ENCODE measurements at places on chromosomes 7 and 10.

GRCh38 chr7:130144312-130145171 is 60.7 kb downstream of the TMEM209 start:
- no peak for DNase-seq

DNA sequence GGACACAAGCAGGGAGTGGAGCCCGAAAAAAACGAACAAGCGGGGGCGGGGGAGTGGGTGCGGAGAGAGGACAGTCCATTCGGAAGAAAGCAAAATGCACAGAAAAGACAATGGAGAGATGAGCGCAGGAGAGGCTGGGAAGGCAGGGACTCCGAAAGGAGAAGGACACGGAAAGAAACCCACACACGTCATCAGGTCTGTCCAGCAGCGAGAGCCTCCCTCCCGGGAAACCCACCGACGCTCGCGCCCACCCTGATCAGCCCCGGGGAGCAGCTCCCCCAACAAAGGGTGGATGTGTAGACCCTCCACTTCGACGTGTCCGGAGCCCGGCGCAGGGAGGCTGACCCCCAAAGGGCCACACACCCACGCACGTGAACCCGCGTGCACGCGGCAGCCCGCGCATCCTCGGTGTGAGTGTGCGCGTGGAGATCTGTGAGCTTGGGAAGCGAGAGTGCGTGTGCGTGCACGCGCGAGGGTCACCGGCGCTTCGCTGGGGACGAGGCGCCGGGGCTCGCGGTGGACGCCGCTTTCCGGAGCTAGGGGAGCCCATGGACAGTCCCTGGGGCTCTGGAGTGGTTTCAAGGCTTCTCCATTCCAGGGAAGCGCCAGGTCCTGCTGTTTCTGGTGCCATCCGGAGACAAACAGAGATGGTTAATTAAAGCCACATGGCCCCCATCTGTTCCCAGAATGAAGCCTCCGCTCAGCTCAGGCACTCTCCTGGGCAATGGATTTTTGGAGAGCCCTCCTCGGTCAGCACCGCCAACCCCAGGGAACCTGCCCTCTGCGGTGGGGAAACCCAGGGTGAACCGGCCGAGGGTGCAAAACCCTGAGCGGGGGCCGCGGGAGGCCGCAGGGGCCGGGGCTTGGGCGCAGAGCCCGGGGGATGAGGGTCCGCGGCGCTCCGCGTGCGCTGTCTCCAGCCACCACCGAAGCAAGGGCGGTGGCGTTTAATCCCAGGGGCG is 916 bp downstream of the LAMB1 start:
- DNase-seq: no peak

DNA sequence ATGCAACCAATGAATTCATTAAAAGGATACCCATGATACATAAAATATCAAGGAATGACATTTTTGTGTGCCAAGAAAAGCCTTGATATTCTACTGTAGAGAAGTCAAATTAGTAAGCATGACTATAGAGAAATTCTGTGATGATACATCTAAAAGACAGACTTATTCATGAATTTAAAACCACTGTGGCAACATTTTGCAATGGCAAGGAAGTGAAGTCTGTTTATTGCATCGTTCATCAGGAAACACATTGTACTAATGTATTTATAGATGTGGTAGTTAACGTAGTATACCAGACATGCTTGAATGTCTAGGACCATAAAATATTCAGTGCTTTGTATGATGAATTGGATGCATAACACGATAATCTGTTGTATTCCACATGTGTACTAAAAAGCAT is 9.3 kb upstream of the CLEC5A start:
- no peak for DNase-seq

- DNase-seq: no peak
These were observed 9.7 kb downstream of the AHR start for GRCh38 chr7:17307969-17308648.

- DNase-seq: peak; percentile 25
These were observed 860 bp downstream of the SEC31B start for GRCh38 chr10:100518761-100519241.

- no peak for DNase-seq
These were observed 34.3 kb downstream of the AOAH start for GRCh38 chr7:36690041-36690440.

DNA sequence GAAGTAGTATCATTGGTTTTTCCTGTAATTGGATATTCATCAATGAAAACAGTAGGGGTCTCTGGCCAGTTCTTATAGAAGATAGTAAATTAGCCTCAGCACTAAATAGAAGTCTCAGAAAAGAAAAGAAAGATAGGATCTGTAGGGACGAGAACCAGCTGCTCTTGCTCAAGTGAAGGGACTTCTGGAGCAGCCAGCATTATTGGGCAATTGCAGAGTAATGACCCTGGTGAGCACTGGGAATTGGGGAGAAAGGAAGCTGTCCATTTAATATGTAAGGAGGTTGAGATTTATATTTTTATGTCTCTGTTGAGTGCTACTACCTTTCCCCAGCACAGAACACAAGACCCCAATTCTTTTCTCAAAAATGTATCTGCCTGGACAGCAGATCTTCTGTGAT is 61.2 kb upstream of the WNT16 start:
- DNase-seq: no peak

- DNase-seq: no peak
These were observed 12.6 kb downstream of the TMEM176B start for GRCh38 chr7:150787321-150788281.

DNA sequence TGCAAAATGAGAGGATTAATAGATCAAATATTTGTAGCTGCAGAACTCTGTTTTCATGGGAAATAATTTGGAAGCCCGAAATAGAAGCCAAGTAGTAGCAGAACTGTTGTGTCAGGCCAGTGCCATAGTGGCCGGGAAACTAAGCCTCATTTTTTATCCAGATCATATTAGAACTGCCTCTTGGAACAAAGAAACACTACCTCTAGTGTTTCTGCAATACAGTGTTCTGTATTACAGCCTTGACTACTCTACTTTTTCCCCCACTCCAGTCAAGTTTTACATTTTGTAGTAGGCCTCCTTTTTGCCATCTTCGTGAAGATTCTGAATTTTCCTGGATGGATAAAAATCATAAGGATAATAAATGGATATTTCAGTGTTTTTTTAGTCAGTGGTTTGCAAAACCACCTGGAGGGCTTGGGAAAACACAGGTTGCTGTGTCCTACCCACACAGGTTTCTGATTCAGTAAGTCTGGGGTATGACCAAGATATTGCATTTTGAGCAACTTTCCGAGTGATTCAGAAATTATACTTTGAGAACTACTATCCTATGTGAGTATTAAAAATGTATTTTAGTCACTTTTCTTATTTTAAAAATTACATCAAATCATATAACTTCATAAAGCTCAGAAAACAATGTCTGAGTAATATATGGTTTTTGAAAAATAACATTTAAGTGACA is 326.2 kb upstream of the KAT6B start:
- DNase-seq: no peak

- DNase-seq: no peak
These were observed 45.0 kb upstream of the ZNF716 start for GRCh38 chr7:57404967-57405421.

- DNase-seq: peak; percentile 76
These were observed 121.5 kb downstream of the KAT6B start for GRCh38 chr10:74947781-74948401.

- no peak for DNase-seq
These were observed 288.5 kb downstream of the TCERG1L start for GRCh38 chr10:131022981-131023380.

DNA sequence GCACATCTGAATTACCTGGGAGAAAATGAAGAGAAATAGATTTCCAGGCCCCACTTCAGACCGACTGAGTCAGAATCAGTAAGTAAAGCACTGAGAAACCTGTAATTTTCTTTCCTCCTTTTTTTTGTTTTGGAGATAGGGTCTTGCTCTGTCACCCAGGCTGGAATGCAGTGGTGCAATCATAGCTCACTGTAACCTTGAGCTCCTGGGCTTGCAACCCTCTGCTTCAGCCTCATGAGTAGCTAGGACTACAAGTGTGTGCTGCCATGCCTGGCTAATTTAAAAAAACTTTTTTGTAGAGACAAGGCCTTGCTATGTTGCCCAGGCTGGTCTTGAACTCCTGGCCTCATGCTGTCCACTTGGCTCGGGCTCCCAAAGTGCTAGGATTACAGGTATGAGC is 260.2 kb downstream of the STK31 start:
- no peak for DNase-seq

DNA sequence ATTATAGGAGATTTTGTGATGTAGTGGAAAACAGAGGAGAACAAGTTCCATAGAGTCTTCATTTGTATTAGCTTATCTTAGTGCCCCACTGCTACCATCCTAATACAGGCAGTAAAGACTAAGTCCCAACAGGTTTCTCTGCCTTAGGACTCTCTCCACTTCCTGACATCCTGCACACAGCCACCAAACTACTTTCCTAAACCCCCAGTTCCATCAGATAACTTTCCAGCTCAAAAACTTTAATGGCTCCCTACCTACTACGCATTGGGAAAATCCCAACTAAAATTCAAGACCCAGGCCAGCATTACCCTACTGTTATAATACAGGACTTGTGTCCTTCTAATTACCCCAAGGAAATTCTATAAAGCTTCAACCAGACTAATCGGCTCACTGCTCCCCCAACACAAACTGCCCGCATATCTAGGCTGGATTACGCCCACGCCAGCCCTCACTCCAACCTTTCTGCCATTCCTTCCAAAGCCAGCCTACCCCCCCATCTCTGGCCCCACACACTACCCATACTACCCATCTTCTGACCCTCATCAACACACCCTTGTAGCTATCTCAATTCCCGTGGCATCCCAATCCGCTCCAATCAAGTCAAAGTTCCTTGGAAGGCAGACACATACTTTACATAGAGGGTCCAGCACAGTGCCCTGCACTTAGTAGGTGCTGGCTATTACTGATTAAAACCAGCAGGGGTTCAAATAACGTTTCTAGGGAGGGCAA is 1.4 kb downstream of the IDE start:
- no peak for DNase-seq

- no peak for DNase-seq
These were observed 3.6 kb downstream of the ADARB2 start for GRCh38 chr10:1733720-1734119.

DNA sequence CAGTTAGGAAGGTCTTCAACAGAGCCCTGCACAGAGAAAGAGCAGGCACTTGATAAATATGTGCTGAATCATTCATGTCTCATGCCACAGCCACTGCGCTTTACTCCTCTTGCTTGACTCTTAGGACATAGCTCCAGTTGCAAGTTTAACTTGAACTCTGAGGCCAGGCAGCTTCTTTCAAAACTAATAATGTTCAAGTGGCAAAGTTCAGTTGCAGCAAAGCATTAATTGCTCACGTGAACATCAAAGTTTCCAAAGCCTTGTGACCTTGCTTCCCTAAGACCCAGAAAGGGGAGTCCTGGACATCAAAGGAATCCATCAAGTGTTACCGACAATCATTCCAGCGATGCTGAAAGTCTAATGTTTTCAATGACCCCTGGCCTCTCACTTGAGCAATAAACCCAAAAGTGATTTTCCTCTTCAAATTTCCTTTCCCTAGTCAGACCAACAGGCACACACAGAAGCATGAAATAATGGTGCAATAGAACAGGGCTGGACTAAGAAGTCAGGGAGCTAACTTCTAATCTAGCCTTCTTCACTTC is 21.8 kb upstream of the TECTB start:
- DNase-seq: no peak

GRCh38 chr7:109479388-109479787 is 909.7 kb downstream of the DNAJB9 start:
- DNase-seq: no peak

GRCh38 chr7:157554393-157555238 is 217.8 kb downstream of the DNAJB6 start:
- no peak for DNase-seq

DNA sequence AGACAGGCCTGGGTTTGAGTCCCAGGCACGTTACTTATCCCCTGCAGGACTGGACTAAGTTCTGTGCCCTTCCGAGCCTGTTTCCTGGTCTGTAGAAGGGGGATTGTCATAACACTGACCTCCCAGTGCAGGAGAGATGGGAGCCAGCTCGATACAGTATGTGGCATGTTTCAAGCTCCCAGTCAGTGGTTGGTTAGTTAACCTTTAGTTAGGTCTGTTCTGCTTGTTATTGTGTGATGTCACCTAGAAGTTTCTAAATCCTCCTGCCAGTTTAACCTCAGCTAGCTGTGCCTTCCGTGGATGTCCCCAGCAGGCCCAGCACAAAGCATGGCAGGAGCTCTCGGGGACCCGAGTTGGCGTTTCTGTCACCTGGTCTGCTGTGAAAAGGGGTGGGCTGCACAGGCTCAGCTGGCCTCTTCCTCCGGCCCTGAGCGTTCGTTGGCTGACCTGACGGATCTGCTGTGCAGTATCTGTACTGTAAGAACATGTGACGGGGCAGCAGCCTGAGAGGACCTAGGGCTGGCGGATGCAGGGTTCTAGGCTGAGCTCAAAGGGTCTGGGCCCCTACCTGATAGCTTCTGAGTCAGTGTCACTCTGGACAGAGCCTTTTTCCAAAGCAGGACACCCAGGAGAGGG is 53.0 kb downstream of the SPOCK2 start:
- DNase-seq: no peak

DNA sequence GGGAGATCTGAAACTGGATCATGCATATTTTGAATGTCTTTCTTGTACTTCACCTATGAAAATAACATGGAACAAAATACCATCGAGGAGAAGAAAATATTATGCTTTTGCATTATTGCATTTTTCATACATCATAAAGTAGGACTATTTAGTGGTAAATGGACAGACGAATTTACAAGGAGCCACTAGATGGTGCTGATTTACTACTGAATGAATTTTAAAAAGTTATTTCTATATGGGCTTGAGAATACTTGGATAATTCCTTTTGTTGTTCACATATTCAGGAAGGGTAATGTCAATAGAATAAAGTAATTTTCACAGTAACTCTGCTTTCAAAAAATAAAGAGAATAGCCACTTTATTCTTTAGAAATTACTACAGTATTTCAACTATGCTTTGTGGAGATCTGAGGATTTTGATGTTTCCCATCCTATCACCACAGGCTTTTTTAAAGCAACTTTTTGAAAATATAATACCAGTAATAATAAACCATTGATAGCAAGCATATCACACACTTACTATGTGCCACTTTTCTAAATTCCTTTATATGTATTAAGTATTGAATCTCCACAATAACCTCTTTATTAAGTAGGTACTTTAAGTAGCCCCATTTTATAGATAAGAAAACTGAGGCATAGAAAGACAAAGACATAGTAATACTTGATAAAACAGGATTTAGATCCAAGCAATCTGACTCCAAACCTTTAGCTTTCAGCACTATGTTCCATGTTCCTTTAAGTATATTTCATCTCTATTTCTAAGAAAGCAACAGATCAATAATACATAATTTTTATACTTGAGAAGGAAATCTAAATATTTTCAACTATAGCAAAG is 38.6 kb downstream of the NEBL start:
- no peak for DNase-seq

DNA sequence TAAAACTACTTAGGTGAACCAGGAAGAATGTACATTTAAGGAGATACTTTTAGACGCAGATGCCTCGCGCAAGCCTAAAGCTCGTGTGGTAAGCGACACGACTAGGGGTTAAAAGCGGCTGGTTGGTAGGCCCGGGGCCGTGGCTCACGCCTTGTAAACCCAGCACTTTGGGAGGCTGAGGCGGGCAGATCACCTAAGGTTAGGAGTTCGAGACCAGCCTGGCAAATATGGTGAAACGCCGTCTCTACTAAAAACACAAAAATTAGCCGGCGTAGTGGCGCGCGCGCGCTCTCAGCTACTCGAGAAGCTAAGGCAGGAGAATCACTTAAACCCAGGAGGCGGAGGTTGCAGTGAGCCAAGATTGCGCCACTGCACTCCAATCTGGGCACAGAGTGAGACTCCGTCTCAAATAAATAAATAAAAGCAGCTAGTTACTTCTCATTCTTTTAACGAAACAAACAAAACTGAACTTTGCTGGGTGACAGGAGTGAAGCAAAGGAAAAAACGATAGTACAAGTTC is 879 bp downstream of the NUDT5 start:
- DNase-seq: no peak

- no peak for DNase-seq
These were observed 78.8 kb upstream of the FAM180A start for GRCh38 chr7:135827391-135827790.
